ENCODE measurements at places on chromosomes 3 and 15.
A peak's percentile ranks its signal among the peaks of the same experiment; 100 is the strongest.

- DNase-seq, result no peak
Measured at GRCh38 chr15:82968066-82968465, 15.5 kb upstream of the HOMER2 start.

- DNase-seq, result no peak
Measured at GRCh38 chr3:121601212-121601812, 8.1 kb downstream of the FBXO40 start.

GRCh38 chr3:133531981-133532380 is 41.5 kb upstream of the CDV3 start:
- no peak for DNase-seq

- no peak for DNase-seq
Measured at GRCh38 chr15:59051873-59052861, 52.8 kb upstream of the CCNB2 start.

- DNase-seq, result no peak
Measured at GRCh38 chr3:188082031-188082430, 71.9 kb upstream of the LPP start.

GRCh38 chr3:8416965-8417364 is 84.7 kb upstream of the LMCD1 start:
- DNase-seq, result no peak

- no peak for DNase-seq
Measured at GRCh38 chr3:188584958-188585689, 431.2 kb downstream of the LPP start.

- DNase-seq, result no peak
Measured at GRCh38 chr3:32281570-32282106, 43.2 kb downstream of the CMTM8 start.

- no peak for DNase-seq
Measured at GRCh38 chr3:149816986-149817385, 4.0 kb downstream of the RNF13 start.

DNA sequence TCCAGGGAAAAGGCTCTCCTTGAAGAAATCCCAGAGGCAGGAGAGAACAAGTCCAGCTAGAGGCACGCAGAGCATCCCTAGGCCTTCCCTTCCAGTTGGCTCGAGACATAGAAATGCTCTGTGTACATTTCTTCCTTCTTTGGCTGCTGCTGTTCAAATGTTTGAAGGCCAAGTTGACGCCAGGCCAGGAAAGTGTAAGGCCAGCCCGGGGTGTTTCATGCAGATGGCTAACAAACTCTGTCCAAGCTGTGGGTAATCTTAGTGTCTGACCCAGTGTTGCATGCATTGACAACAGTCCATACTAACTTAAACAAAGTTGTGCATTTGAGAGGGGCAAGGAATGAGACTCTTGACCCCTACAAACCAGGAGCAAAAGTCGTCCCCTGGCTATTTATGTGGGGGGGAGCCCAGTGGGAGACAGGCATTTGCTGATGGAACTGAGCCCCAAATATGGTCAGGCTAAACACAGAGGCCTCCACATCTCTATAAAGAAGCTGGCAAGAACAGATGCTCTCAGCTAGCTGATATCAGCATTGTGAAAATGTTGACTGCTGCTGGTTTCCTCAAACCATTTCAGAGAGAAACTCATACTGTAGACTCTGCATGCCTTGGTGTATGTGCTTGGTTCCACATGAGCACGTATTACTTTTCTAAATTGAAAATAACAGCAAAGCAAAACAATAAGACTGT is 139.5 kb downstream of the ADAMTS9 start:
- no peak for DNase-seq

DNA sequence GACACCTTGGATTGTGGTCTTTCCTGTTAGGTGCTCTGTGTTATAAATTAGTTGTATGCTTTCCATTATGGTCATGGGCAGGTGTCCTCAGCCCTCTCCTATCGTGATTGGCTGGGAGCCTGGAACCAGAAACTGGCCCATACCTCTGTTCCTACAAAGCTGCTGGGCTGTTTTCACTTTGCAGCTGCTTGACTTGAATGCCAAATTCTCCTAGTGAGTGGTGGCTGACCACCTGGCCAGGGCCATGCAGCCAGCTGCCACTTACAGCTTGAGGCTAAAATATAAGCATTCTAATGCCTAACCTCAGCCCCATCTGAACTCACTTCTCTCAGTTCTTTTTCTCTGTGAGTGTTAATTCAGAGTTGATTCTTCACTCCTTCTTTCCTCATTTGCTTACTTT is 239.3 kb upstream of the GBE1 start:
- DNase-seq, result no peak

GRCh38 chr3:134552784-134553183 is 66.9 kb downstream of the CEP63 start:
- DNase-seq, result no peak

GRCh38 chr3:542021-542420 is 345.5 kb downstream of the CHL1 start:
- DNase-seq, result no peak

DNA sequence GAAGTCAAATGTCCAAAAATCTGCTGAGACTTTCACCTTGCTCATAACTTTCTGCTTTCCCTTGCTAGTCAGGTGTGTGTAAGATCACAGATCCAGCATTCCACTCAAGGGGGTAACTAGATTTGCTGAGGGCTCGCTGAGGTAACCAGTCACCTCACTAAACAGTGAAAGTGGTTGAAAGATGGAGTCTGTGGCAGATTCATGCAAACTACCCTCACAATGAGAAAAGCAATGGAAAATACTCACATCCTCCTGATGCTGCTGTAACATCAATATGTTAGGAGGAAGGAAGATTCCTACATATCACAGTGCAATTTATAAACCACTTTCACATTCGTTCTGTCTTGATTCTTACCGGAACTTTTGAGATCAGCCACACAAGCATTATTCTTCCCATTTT is 174.3 kb upstream of the BCL6 start:
- DNase-seq, result peak; percentile 49

- DNase-seq, result peak; percentile 72
Measured at GRCh38 chr3:63863150-63864007, at the start of the genes ATXN7 and THOC7. Gene ATXN7 (plus strand): TSS chr3:63863867. CDS start chr3:63912599, 48,732 bp downstream. Gene THOC7 (minus strand): TSS chr3:63863805. CDS start chr3:63863790, 15 bp downstream.

- no peak for DNase-seq
Measured at GRCh38 chr3:115644391-115644790, 21.1 kb downstream of the GAP43 start.

DNA sequence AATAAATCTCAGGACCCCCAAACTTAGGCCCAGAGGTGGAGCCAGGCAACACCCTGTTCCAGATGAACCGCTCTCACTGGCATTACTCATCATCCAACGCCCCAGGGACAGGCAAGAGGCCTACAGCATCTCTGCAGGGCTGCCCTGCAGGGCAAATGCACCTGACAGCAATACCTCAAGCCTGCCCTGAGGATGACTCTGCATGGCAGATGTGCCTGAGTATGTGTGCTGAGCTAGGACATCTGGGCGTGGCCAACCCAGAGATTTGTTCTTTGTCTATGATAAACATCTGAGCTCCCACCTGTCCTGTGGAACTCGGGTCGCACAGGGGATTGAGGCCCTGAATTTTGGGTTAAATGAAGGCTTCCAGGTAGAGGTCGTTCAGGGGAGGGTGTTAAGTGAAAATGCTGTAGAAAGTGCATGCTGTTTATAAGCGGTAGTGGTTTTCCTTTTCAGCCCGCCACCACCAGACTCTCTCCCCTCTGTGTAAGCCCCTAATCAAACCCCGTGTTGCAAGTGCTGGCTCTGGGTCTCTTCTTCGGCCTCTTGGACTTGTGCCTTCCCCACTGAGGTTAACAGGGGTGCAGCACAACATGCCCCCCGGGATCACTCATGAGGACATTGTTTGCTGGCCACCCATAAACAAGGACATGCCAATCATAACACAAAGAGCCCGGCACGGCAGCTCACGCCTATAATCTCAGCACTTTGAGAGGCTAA is 92.3 kb downstream of the ATP10A start:
- no peak for DNase-seq

DNA sequence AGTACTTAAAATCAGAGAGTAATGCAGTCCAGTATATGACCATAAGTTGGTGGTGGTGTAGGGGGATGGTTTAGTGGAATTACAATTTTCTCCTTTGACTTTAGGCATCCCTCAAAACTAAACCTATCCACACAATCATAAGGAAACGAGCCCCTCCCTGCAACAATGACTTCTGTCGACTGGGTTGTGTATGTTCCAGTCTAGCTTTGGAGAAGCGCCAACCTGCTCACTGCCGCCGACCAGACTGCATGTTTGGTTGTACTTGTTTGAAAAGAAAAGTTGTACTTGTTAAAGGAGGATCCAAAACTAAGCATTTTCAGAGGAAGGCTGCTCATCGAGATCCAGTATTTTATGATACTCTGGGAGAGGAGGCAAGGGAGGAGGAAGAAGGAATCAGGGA is 52.8 kb downstream of the MGA start:
- no peak for DNase-seq

- DNase-seq, result no peak
Measured at GRCh38 chr3:155714295-155714718, 30.6 kb downstream of the PLCH1 start.

DNA sequence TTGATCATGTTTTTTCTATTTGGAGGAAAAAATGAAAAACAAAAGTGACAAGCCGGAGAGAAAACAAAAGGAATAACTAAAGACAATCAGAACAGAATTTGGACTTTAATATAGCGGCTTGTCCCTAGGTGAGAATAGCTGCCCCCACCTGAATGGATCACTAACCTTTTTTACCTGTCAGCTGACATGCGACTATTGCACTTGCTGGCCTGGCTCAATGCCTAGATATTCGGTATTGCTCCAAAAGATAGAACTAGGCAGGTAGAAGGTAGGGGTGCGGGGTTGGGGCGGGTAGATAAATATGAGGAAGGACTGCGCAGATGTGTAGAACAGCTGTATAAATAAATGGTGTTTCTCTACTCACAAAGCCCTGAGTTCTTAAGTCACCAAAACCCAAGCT is 650 bp upstream of the MORC1 start:
- DNase-seq, result no peak

DNA sequence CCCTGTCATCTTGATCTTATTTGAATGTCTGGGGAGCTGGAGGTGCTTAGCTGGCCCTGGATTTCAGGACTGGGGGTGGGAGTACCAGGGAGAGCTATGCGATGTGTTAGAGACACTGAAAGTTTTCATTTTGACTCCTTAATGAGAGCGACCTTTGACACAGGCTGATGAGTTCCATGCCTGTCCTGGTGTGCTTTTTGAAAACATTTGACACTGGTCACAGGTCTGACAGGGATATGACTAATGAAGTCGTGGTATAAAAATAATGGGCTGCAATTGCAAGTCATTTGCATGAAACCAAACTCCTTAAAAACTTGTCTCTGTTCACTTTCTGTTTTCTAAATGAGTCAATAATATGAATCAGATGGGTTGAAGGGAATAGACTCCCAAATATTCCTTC is 81.9 kb downstream of the MECOM start:
- DNase-seq, result no peak

- DNase-seq, result no peak
Measured at GRCh38 chr3:60453326-60453725, 797.9 kb downstream of the FHIT start.

- DNase-seq, result no peak
Measured at GRCh38 chr15:88249220-88249619, 7.3 kb downstream of the NTRK3 start.

DNA sequence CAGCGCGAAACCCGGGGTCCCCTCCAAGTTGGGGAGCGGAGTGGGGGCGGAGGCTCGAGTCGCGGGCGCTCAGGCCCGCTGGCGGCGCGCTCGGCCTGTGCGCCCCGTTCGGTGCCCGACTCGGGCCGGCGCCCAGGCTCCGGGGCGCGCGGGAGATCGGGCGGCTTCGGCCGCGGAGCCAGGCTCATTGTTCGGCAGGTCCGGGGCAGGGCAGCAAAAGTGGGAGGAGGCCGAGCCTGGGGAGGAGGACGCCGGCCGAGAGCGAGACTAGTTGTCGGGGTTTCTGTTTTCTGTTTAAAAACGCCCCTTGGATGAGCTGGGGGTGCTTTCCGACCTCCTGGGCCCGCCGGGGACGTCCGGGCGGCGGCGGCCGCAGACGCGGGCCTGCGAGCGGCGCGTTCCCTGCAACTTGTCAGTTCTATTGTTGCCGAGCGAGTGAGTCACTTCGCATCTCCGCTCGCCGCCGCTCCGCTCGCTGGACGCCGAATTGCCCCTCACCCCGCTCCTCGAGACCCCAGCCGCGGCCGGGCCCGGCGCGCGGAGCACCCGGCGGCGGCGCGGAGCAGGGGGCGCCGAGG is 676 bp downstream of the TCF12 start:
- DNase-seq, result peak; percentile 66

DNA sequence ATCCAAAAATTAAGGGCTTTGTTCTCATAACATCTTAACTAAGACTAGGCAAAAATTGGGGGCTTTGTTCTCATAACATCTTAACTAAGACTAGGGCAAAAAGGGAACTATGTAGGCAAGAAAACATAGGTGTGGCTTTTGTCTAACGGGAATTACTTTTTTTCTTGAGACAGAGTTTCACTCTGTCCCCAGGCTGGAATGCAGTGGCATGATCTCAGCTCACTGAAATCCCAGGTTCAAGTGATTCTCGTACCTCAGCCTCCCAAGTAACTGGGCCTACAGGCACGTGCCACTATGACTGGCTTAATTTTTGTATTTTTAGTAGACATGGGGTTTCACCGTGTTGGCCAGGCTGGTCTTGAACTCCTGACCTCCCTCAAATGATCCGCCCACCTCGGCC is 49.8 kb upstream of the CSPG5 start:
- no peak for DNase-seq

GRCh38 chr3:64170270-64170669 is 55.0 kb downstream of the PRICKLE2 start:
- no peak for DNase-seq
